T-cell (primary cell): ENCODE measurements at places on chromosomes 3 and 15.

DNA sequence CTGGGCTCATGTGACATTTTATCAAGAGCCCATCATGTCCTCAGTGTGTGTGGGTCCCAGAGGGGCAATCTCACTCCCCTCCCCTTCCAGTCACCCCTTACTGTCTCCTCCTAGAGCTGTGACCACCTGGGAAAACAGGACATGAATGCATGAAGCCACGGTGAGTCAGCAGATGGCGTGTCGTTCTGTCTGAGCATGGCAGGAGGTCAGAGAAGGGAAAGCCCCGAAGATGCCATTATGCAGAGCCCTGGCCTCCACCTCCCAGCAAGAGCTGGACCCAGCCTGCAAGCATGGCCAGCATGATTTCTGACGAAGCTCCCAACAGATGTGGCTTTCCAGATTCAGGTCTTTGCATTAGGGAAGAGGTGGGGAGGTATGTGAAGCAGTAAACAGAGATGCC lies 118.5 kb downstream of the TLE3 start:
- H3K4me3 ChIP-seq, result no peak overlapping the region
- no peak for DNase-seq
- H3K4me1 ChIP-seq, result no peaks in the 10 kb centered on the region
- no peaks in the 10 kb centered on the region for H3K27me3 ChIP-seq
- H3K36me3 ChIP-seq, result no peaks in the 10 kb centered on the region
- H3K27ac ChIP-seq, result no peak overlapping the region

GRCh38 chr3:48030188-48030587 lies 14.0 kb upstream of the MAP4 start:
- no peaks in the 10 kb centered on the region for H3K36me3 ChIP-seq
- DNase-seq, result no peak
- no peak overlapping the region for H3K4me3 ChIP-seq
- no peak overlapping the region for H3K27ac ChIP-seq
- H3K27me3 ChIP-seq, result no peaks in the 10 kb centered on the region

DNA sequence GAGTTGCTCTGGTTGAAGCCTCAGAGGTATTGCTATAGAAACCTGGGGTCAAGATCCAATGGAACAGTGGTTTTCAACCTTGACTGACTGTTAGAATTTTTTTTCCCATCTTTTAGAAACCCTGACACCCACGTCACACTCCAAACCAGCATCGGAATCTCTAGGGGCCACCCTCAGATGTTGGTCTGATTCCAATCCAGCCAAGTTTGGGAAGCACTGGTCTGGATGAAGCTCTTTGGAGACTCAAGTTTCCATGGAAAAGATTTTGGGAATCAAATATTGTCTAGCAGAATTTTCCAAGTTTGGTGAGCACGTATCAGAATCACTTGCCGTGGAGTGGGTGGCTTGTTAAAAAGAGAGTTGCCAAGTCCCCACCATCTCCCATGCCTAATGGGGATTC lies 103.8 kb downstream of the THSD4 start:
- peaks cover 2% of the 10 kb centered on the region for H3K27me3 ChIP-seq
- no peak overlapping the region for H3K27ac ChIP-seq
- H3K4me1 ChIP-seq, result no peaks in the 10 kb centered on the region
- H3K4me3 ChIP-seq, result no peak overlapping the region
- DNase-seq, result no peak

GRCh38 chr15:78209646-78210348 lies 24.6 kb downstream of the ACSBG1 start:
- no peak overlapping the region for H3K27ac ChIP-seq
- no peaks in the 10 kb centered on the region for H3K27me3 ChIP-seq
- H3K4me3 ChIP-seq, result no peak overlapping the region

GRCh38 chr3:155658006-155658405 lies 86.9 kb downstream of the PLCH1 start:
- H3K27me3 ChIP-seq, result peaks cover 5% of the 10 kb centered on the region
- H3K27ac ChIP-seq, result no peak overlapping the region
- no peak for DNase-seq
- no peak overlapping the region for H3K4me3 ChIP-seq
- H3K4me1 ChIP-seq, result no peaks in the 10 kb centered on the region

GRCh38 chr3:100029689-100030088 lies 84.6 kb downstream of the FILIP1L start:
- H3K27ac ChIP-seq, result no peak overlapping the region
- no peaks in the 10 kb centered on the region for H3K27me3 ChIP-seq
- no peaks in the 10 kb centered on the region for H3K36me3 ChIP-seq

GRCh38 chr3:61794341-61794740 lies 233.0 kb downstream of the PTPRG start:
- no peak overlapping the region for H3K4me3 ChIP-seq
- H3K36me3 ChIP-seq, result no peaks in the 10 kb centered on the region
- no peak for DNase-seq
- no peaks in the 10 kb centered on the region for H3K4me1 ChIP-seq

- H3K27me3 ChIP-seq, result peaks cover 7% of the 10 kb centered on the region
- H3K4me1 ChIP-seq, result peaks cover 5% of the 10 kb centered on the region
- no peak for DNase-seq
- H3K4me3 ChIP-seq, result no peak overlapping the region
- no peaks in the 10 kb centered on the region for H3K36me3 ChIP-seq
Observed at GRCh38 chr3:195012571-195012970, 258.4 kb downstream of the XXYLT1 start.

- no peaks in the 10 kb centered on the region for H3K27me3 ChIP-seq
- no peaks in the 10 kb centered on the region for H3K36me3 ChIP-seq
- H3K4me3 ChIP-seq, result no peak overlapping the region
- H3K4me1 ChIP-seq, result no peaks in the 10 kb centered on the region
Observed at GRCh38 chr3:1195947-1196346, 103.1 kb downstream of the CNTN6 start.

GRCh38 chr3:133869586-133869985 lies 26.1 kb downstream of the RAB6B start:
- H3K4me1 ChIP-seq, result no peaks in the 10 kb centered on the region
- H3K36me3 ChIP-seq, result no peaks in the 10 kb centered on the region
- no peak overlapping the region for H3K4me3 ChIP-seq
- H3K27me3 ChIP-seq, result peaks cover 28% of the 10 kb centered on the region
- H3K27ac ChIP-seq, result no peak overlapping the region
- DNase-seq, result no peak

DNA sequence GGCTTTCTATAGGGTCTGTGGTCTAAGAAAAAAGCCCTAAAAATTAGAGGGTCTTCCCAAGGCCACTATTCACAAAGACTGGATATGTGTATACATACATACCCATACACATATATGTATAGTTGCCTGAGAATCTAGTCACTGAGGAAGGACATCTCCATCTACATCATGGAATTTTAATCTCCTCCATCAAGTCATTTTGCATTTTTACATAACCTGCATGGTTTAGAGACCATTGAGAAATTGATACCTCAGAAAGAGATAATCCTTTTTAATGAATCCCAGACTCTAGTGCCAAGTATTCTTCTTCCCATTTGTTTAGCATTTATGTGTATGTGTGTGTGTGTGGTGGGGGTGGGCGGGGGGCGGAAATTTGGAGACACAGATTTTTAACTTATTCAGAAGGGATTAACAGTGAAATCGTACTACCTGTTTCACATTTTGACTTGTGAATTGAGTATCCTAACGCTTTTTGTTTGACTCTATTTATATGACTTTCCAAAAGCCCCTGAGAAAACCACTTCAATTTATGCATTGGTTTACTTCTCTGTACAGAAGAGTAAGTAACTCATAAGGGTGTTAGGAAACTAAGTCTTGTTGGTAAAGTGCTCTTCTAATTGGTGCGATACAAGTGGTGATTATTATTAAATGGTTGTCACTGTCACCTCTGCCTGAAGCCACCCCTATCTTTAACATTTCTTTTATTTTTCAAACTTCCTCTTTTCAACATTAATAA lies 166.9 kb downstream of the MEIS2 start:
- H3K4me1 ChIP-seq, result no peaks in the 10 kb centered on the region
- no peak overlapping the region for H3K27ac ChIP-seq
- no peak overlapping the region for H3K4me3 ChIP-seq
- no peak for DNase-seq
- H3K27me3 ChIP-seq, result no peaks in the 10 kb centered on the region

DNA sequence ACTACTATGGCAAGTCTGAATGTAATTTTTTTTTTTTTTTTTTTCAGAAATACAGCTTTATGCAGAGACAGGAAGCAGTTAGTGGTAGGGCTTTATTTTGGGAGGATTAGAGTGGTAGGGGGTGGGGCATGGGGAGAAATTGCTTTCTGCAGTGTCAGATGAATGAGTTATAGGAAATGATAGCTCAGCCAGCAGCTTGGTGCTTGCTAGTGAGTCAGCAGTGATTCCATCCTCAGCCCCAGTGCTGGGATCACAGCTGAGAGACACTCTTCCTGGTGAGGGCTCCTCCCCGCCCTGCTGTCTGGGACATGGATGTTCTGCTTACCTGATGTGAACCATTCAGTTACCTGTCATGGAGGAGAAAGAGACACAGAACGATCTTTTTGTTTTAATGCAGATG lies 39.6 kb downstream of the SEMA6D start:
- H3K4me1 ChIP-seq, result no peaks in the 10 kb centered on the region
- no peak overlapping the region for H3K27ac ChIP-seq
- no peak overlapping the region for H3K4me3 ChIP-seq
- H3K36me3 ChIP-seq, result no peaks in the 10 kb centered on the region

DNA sequence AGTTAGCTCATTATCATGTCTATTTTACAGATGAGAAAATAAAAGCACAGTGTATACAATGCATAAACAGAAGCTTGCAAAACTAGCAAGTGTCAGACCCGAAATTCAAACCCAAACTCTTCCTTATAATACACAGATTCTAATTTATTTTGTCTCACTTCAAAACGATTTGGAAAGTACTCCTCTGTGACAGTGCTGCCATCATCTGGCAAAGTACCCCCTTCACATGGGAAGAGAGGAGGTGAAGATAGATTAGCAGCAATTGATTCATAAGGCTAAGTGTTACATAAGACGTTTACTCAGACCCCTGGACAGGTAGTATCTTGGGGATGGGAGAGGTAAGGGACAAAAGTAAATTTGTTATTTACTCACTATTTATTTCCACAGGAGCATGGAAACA lies 744.0 kb upstream of the SGO1 start:
- H3K36me3 ChIP-seq, result no peaks in the 10 kb centered on the region
- no peaks in the 10 kb centered on the region for H3K4me1 ChIP-seq
- no peak overlapping the region for H3K27ac ChIP-seq
- no peaks in the 10 kb centered on the region for H3K27me3 ChIP-seq
- no peak for DNase-seq
- no peak overlapping the region for H3K4me3 ChIP-seq

DNA sequence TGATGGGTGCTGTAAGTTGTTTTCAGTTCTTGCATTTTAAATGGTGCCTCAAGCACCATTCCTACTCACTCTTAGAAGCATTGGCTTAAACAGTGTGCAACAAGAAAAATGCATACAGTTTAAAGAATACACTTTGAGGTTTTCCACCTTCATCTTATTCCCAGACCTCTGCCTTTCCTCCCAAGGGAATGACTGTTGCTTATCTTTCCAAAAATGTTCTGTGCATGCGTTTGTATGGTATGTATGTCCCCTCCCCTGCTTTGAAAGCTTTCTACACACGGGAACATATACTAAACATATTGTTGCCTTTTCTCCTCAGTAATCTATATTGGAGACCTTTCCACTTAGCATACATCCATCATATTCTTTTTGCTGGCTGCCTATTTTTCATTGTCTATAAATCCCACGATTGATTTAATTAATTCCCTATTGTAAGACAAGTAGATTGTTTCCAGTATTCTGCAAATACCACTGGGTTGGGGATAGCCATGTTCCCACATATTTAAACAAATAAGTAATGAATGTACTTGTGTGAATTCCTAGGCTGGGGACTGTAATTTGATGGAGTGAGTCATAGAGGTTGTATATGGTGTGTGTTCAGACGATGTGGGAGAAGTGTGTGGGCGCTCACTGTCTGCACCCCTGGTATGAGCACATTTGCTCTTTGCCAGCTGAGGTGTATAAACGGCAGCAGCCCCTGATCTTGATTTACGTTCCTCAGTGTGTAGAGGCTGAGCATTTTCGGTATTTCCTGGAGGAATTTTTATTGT lies 5.8 kb downstream of the TRAK1 start:
- H3K4me1 ChIP-seq, result no peaks in the 10 kb centered on the region
- no peaks in the 10 kb centered on the region for H3K27me3 ChIP-seq
- H3K36me3 ChIP-seq, result peaks cover 3% of the 10 kb centered on the region
- no peak for DNase-seq
- H3K27ac ChIP-seq, result no peak overlapping the region
- no peak overlapping the region for H3K4me3 ChIP-seq

DNA sequence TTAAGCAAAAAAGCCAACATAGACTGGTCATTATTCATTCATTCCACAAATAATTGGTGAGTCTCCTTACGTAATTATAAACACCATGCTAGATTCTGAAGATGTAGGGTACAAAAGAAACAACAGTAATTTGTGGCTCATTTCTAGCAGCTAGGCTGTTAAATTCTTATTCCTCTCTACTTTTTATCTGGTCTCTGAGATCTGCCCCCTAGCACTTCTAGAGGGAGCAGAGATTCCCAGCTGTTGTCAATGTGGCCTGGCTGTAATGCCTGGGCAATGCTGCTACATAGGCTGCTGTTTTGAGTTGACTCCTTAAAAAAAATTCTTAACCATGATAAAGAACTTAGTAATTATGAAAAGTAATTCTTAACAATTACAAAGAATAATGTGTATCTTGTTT lies 434.9 kb upstream of the THRB start:
- H3K4me3 ChIP-seq, result no peak overlapping the region
- H3K27ac ChIP-seq, result no peak overlapping the region
- H3K4me1 ChIP-seq, result no peaks in the 10 kb centered on the region
- H3K27me3 ChIP-seq, result no peaks in the 10 kb centered on the region
- DNase-seq, result no peak
- no peaks in the 10 kb centered on the region for H3K36me3 ChIP-seq

DNA sequence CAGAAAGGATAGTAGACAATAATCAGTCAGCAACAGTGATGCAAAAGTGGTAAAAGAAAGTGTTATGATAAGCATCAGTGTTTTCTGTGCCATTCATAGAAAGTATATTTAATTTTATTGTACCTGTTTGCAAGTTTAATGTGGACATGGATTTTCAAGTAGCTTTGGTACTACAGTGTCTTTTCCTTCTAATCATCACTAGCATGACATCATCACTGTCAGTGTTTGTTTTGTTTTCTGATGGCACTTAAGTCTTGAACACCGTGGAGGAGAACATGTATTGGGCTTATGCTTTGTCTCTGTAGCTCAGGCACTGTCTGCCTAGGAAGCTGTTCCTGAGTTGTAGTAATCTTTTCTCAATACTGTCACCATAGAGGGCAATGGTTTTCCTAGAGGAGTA lies 41.9 kb downstream of the SETD5 start:
- H3K27ac ChIP-seq, result no peak overlapping the region
- no peaks in the 10 kb centered on the region for H3K4me1 ChIP-seq
- peaks cover 14% of the 10 kb centered on the region for H3K36me3 ChIP-seq

- peaks cover 2% of the 10 kb centered on the region for H3K27me3 ChIP-seq
- no peak for DNase-seq
- H3K4me1 ChIP-seq, result no peaks in the 10 kb centered on the region
- no peak overlapping the region for H3K27ac ChIP-seq
- no peaks in the 10 kb centered on the region for H3K36me3 ChIP-seq
Observed at GRCh38 chr3:87309601-87310000, 33.2 kb upstream of the POU1F1 start.

DNA sequence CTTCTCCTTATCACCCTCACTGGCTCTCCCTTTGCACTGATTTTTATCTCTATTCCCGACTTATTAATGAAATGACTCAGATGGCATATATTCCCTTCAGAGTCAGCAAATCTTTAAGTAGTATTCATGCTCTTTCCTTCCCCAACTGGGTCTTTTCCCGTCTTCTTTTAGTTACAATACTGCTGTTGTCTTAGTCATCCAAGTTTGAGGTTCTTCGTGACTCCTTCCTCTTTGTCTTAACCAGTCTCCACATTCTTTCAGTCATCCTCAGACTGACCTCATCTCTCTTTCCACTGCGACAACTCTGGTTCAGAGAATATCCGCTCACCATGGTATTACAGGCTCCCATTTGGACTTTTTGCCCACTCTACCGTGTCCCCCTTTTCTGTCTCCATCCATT lies 12.4 kb downstream of the WDR5B start:
- no peaks in the 10 kb centered on the region for H3K36me3 ChIP-seq
- H3K4me1 ChIP-seq, result no peaks in the 10 kb centered on the region
- H3K4me3 ChIP-seq, result no peak overlapping the region
